ENCODE measurements at places on chromosomes 3 and 15.

GRCh38 chr3:133295944-133296917 is 103.6 kb upstream of the BFSP2 start:
- no peak for DNase-seq

DNA sequence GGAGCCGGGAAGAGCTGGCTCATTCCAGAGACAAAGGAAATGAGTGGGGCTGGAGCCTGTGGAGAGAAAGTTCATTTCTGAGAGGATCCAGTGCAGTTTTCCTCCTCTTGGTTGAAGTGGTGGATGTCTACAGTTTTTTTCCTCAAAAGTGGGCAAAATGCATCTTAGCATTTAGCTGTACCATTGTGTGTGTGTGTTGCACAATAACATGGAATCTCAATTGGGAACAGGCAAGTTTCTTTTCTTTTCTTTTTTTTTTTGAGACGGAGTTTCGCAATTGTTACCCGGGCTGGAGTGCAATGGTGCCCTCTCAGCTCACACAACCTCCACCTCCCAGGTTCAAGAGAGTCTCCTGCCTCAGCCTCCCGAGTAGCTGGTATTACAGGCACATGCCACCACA is 101.5 kb upstream of the UBE2E1 start:
- DNase-seq, result no peak

- DNase-seq, result no peak
Measured at GRCh38 chr3:149736175-149736952, 15.9 kb downstream of the COMMD2 start.

DNA sequence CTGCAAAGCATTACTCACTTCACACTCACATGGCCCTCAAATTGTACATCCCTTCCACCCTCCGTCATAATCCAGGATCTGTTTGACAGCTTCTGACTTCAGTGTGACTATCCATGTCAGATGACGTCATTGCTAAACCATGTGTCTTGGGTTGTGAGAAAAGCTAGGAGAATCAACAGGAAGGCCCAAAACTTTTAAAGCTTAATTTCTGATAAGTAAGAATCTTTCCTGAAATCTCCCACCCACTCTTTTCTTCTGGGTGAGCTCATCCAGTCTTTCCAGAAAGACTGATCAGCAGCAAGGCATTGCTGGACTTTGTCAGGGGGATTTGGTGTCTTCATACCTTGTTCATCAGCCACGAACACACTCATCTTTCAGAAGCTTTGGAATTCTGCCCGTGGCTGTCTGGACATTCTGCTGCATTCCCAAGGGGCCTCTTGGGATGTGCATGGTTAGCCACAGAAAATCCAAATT is 11.5 kb upstream of the LMCD1 start:
- DNase-seq, result no peak

- DNase-seq, result no peak
Measured at GRCh38 chr3:123067689-123068600, 1.1 kb downstream of the PDIA5 start.

DNA sequence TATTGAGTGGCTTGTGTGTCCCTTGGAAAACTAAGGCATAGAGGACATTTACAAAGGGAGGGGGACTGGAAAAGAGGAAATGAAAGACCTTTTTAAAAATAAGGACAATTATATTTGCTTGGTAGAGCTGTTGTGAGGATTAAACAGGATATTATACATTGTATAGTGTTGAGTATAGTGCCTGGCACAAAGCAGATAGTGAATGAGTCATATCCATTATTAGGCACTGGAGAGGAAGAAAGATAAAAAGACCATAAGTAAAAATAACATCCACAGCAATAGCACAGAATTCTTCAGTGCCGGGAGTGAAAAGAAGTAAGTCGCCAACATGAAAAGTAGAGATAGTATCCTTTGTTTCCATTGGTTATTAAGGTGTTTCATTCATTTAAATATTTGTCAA is 623.3 kb downstream of the PDCD6IP start:
- no peak for DNase-seq

- DNase-seq, result no peak
Measured at GRCh38 chr15:41658689-41659088, 1.5 kb upstream of the MGA start.

- no peak for DNase-seq
Measured at GRCh38 chr3:61563313-61564271, 2.2 kb downstream of the PTPRG start.

DNA sequence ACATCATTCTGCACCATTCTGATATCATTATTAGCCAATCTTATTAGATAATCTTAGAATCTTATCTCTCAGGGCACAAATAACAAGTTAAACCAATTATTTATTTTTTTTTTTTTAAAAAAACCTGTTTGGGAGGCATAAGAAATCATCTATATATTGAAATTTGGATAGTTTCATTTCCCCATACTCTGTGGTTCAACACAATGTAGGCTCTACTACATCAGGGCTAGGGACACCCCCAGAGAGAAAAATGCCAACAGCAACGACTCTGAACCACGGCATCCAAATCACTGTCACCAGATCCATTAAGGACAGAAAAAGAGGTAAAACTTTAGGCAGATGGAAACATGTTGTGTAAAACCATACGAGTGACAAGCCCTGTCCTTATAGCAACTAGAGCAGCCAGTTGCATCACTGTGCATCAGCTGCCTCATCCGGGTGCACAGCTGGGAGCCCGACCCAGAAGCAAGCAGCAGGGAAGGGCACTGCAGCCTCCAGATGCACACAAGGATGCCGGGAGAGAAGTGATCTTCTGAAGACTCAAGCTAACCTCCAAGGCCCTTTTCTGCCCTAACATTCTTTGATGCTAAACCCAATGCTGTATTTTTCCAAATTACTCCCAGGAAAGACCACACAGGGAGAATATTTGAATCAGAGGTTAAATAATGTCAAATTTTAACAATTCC is 381.1 kb downstream of the CTNNB1 start:
- no peak for DNase-seq

DNA sequence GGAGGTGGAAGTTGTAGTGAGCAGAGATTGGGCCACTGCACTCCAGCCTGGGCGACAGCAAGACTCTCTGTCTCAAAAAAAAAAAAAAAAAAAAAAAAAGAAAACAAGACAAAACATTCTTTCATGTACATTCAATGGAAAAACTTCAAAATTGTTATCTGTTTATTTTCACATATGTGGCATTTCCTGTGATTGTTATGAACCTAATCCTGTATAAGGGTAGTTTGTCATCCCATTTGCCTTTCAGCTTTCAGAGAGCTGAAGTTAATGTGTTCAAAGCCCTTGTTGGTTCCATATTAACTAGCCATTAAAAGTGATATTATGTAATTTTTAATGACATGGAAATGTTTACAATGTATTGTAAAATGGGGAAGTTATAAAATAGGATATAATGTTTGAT is 17.3 kb upstream of the NCK1 start:
- DNase-seq, result no peak

DNA sequence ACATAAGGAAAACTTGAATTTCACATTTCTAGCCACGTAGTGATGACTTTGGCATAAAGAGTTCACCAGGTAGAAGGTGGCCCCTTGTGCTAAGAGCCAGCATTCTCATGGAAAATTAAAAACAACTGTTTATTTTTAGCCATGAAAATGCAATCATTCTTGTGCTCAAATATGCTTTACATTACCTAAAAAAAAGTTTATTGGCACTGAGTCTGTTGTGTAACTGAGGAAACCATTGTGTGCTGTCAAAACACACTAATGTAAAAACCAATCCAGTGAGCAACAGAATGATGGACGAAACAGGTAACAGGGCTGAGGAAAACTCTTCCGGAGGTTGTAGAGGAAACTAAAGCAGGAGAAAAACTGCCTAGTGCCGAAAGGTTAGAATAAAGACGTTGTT is 287.0 kb upstream of the TMC3 start:
- DNase-seq, result no peak

- no peak for DNase-seq
Measured at GRCh38 chr15:68201879-68202261, 3.3 kb downstream of the CALML4 start.

DNA sequence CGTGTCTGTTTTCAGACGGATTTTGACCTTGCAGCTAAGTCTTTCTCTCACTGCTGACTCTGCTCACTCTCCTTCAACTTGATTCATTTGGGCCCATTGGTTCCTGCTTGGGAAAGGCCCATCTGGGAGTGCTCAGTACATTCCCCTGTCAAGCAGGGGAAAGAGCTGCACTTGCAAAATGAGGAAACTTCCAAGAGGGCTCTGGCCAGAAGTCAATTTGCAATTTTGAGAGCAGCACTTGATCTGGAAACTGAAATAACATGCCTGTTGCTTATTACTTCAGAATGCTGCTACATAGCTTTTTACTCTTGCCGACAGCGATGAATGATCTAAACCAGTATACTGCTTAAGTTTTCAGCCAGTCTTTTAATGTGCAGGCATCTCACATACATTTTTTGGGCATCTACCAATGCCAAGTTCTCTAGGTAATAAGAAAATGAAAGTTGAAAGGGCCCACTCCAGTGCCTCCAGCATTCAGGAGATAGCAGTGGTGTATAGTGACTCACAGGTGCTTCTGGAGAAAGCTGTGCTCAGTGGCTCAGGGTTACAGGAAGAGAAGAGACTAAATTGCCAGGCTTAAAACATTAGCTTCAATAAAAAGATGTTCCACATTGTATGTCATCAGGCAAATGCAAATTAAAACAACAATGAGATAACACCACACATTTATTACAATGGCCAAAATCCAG is 70.1 kb upstream of the RORA start:
- no peak for DNase-seq

- DNase-seq, result no peak
Measured at GRCh38 chr3:46936733-46937250, 39.8 kb downstream of the CCDC12 start.

DNA sequence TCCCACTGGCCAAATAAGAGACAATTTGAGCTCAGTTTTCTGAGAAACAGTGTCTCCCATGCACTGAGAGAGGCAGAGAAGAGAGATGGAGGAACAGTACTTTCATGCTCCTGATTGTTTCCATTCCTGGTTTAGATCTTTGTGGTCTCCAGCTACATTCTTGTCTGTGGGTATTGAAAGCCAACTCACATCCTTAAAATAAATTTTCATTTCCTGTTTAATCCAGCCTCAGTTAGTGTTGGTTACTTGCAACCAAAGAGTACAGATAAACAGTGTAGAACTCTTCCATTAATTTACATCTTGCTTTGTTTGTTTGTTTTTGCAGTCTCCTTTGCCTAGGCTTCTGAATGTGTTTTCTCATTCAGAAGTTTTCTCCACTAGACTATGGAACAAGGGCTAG is 123.7 kb upstream of the CLSTN2 start:
- DNase-seq, result no peak

- no peak for DNase-seq
Measured at GRCh38 chr3:94758751-94759150, 695.9 kb downstream of the NSUN3 start.

- DNase-seq, result no peak
Measured at GRCh38 chr15:78761020-78761419, 50.2 kb downstream of the ADAMTS7 start.

DNA sequence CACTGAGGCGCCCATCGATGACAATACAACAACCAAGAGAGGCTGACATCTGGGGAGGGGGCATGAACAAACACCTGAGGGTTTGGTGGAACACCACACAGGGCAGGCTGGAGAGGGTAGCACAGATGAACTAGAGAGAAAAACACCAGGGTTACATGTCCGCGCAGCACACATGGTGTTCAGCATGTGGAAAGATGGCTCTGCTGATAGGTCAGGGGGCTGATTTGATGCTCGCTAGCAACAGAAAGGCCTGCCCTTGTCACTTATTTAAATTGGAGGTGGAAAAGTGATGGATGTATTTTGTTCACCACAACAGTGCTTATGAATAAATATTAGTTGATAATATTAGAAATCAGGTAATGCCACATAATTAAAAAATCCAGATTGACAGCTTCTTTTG is 67.5 kb downstream of the FRMD4B start:
- DNase-seq, result no peak

GRCh38 chr15:76809412-76810103 is 95.6 kb downstream of the SCAPER start:
- DNase-seq, result no peak

DNA sequence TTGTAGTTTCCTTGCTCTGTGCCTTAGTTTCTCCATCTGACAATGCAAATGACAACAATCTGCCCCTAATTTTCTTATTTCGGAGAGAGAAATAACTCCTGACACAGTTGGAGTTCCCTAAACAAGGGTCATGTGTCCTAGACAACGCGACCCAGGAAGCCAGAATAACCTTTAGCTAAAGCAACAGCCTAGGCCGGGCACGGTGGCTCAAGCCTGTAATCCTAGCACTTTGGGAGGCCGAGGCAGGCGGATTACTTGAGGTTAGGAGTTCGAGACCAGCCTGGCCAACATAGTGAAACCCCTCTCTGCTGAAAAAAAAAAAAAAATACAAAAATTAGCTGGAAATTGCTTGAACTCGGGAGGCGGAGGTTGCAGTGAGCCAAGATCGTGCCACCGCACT is 49.9 kb downstream of the MCF2L2 start:
- no peak for DNase-seq

GRCh38 chr15:50390554-50391264 is 33.5 kb upstream of the USP8 start:
- DNase-seq, result peak; percentile 6

- DNase-seq, result peak; percentile 28
Measured at GRCh38 chr15:67025719-67026609, 39.4 kb upstream of the SMAD3 start.

DNA sequence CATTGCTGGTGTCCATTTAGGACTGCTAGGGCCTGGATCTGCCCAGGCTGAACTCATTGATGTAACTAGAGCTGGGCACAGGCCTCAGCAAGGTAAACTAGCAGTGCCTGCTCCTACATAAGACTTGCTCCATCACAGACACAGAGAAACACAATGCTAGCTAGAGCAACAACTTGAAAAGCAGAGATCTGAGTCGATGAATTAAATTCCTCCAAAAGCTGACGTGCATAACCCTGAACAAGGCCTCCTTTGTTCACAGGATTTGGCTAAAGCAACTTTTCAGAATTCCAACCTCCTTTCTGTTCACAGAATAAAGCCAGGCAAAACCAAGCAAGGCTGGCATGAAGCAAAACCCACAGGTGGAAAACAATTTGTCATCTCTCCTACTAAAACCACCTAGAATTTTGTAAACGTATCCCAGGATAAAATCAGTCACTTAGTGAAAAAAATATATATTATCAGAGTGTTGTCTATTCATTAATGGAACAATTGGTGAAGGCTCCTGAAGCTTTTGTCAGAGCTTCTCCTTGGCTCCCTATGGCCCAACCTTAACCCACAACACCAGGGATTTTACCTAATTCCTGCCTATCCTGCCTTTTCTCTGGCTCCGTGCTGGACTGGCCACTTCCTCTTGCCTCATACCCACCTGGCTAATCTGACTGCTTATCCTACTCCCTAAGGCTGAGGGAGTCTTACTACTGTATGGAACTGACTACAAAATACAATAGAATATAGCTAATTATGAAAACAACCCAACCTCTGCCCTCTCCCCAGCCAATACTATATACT is 39.9 kb downstream of the PLCH1 start:
- peak; percentile 75 for DNase-seq

GRCh38 chr3:128485282-128486204 is 7.5 kb downstream of the GATA2 start:
- no peak for DNase-seq
